Stimulated activated CD8-positive, alpha-beta memory T cell treated with anti-CD3 and anti-CD28 coated beads, Interleukin-2, amount 100 ng/mL, for 1 hour (primary cell): ENCODE measurements at places on chromosomes 12 and 14.

GRCh38 chr14:64885559-64885958 is 5.9 kb upstream of the SPTB start:
- no peak for DNase-seq

- DNase-seq = no peak
These were observed 31.3 kb upstream of the LALBA start for GRCh38 chr12:48601013-48601756.

DNA sequence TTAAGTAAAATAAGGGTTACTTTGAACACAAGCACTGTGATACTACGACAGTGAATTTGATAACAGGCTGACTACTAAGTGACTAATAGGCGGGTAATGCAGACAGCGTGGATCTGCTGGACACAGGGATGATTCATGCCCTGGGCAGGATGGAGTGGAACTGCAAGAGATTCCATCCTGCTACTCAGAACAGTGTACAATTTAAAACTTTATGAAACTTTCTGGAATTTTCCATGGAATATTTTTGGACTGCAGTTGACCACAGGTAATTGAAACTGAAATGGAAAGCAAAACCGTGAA is 46.0 kb downstream of the YEATS4 start:
- DNase-seq = no peak

DNA sequence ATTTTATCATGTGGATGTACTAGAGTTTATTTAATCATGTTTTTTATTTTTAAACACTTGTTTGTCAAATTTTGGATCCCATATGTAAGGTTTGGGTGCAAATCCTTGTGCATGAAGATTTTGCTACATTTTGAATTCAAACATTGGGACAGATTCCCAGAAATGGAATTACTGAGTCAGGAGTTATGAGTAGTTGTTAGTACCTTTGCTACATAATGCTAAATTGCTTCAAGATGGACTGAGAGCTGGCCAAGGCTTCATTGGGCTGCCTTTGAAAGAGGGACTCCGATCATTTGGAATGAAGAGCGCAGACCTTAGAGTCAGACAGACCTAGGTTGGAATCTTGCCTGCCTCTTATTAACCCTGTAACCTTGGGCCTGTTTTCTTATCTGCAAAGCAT is 154.9 kb upstream of the PWP1 start:
- DNase-seq = no peak

- no peak for DNase-seq
These were observed 785 bp upstream of the NIN start for GRCh38 chr14:50831726-50832168.
